RKO (cell line): ENCODE measurements at places on chromosomes 1 and 21.

DNA sequence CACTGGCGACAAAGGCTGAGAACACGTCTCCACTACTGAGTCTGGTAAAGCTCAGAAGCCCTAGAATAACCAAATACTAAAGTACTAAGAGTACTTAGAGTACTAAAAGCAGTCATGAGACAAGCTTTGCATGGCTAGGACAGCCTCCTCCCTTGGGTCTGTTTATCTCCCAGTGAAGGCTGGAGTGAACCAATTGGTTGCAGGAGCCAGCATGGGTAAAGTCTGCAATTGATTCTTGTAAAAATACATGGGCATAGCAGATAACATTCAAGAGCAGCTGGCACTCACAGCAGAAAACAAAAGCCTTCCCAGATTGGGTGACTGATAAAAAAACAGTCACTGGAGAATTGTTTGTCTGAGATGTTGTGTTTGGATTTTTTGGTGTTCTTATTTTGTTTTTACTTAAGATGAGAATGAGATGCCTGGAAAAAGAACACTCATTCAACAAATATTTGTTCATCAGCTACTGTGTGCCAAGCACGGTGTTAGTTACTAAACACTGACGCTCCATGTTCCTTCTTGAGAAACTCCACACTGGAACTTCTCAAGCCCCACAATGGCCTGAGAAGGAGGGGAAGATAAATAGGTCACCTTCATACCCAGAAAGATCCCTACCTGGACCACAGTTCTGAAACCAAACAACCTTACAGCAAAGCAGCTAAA, 3.7 kb downstream of the IRF6 start:
- DNase-seq: no peak

DNA sequence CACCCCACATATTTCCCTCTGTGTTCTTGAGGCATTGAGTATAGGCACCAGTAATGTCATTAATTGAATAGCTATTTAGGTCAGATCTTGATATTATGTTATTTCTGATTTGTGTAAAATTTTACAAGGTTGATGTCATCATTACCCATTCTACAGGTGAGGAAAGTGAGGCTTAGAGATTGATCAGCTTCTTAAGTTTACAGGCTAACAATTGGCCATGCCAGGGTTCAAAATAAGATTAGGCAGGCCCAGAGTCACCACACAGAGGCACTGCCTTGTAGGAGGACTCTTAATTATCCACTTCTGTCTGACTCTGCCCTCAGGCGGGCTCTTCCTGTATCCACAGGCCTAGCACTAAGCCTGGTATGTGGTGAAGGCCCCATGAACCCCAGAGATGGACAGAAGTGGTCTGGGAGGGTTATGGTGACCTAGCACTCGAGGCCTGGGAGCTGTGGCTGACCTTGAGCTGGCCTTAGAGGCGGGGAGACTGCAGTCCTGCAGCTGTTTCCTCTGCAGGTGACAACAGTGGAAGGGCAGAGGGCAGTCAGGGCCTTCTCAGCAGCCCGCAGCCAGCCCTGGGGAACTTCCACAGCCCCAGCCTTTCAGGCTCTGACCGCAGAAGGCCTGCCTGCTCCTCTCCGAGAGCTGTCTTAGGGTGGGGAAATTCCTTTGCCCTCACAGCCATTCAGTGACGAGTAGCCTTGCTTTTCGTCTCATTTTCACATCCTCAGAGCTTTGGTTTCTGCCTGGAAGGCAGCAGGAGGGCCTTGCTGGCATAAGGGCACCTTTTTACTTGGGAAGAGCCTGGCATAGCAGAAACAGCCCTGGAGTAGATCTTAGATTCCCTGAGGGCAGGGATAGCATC, 12.2 kb downstream of the ZDHHC18 start:
- DNase-seq: no peak

DNA sequence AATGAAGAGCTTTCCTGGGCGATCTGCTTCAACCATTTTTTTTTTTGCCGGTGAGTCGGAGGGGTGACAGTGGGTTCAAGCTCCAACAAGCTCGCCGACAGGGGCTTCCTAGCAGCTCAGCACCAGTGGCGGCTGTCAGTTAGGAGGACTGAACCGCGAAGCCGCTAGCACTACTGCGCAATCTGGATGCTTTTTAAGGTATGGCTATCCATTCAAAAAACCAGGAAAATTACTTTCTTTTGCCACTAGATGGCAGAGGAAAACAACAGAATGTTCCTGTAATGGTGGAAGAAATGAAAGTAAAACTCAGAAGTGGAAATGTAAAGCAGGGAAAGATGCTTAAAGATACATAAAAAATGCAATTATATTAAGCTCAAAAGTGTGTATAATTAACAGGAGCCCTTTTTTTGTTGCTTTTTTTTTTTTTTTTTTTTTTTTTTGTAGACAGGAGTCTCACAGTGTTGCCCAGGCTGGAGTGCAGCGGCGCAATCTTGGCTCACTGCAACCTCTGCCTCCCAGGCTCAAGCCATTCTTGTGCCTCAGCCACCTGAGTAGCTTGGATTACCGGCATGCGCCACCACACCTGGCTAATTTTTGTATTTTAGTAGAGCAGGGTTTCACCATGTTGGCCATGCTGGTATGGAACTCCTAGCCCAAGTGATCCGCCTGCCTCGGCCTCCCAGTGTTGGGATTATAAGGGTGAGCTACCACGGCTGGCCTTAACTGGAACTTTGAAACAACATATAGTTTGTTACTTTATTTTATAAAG, 8.5 kb downstream of the KYAT3 start:
- peak; percentile 52 for DNase-seq

DNA sequence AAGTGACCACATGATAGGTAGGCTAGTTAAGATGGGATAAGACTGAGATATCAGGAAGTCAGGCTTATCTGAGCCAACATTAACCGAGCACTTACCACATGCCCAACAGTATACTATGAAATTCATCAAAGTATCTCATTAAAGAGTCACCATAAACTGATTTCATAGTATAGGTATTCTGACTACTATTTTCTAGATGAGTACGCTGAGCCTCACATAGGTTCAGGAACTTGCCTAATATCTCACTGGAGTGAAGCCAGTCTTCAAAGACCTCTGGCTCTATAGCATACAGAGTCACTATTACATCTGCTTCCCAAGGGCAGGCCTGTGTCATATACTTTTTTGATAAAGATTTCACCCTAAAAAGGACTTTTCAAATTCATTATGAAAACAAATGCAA, 115.6 kb upstream of the NGF start:
- DNase-seq: no peak

- DNase-seq: no peak
Observed at GRCh38 chr1:63698001-63698838, 75.6 kb upstream of the ROR1 start.

GRCh38 chr1:32454726-32455125, 10.1 kb upstream of the ZBTB8B start:
- no peak for DNase-seq

DNA sequence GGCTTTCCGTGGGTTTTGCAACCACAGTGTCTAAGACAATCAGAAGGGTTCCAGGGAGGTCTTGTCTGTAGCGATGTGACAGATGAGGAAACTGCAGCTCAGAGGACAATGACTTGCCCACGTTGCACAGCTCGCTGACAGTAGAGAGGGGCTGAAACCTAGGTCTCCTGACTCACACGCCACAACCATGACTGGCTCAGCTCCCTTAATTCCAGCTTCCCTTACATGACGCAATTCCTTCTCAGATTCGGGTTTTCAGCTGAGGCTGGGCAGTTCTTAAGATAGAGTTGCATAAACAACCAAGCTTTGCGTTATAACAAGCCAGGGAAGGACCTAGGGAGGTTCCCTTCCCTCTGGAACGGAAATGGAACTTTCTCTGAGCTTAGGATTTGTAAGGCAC, 36.3 kb downstream of the DHCR24 start:
- no peak for DNase-seq
